NCI-H446 (cell line): ENCODE measurements at places on chromosomes 2 and 18.
A peak's percentile ranks its signal among the peaks of the same experiment; 100 is the strongest.

GRCh38 chr2:168608796-168609195 lies 152.7 kb downstream of the CERS6 start:
- DNase-seq: no peak

GRCh38 chr18:62521082-62521481 lies 1.7 kb upstream of the ZCCHC2 start:
- no peak for DNase-seq

DNA sequence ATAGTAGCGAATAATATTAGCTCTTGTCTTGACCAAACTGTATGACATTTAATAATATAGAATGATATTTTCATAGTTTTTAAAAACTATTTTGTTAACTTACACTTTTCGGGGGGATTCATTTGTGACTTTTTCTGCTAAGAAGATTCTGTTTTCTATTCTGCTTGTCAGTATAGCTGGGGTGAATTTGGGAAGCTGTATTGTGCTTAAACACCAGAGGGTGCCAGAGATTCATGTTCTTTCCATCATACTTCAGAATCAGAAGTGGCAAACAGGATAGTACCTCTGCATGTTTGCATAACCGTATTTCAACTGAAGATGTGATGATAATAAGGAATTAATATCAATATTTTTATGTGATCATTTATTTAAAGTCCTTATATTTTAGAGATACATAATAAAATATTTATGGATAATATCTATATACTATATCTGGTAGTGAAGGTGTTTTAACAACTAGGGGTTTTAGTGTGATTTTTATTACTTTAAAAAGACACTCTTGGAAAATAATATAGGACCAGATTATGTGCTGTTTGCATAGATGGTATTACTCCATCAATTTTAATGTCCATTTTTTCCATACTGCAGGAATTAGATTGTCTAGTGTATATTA lies 81.0 kb downstream of the TAF4B start:
- peak; percentile 55 for DNase-seq

- no peak for DNase-seq
Measured at GRCh38 chr2:203237346-203238238, 1.2 kb upstream of the CYP20A1 start.

GRCh38 chr18:35968278-35968880 lies 4.1 kb upstream of the RMP24 start:
- no peak for DNase-seq

DNA sequence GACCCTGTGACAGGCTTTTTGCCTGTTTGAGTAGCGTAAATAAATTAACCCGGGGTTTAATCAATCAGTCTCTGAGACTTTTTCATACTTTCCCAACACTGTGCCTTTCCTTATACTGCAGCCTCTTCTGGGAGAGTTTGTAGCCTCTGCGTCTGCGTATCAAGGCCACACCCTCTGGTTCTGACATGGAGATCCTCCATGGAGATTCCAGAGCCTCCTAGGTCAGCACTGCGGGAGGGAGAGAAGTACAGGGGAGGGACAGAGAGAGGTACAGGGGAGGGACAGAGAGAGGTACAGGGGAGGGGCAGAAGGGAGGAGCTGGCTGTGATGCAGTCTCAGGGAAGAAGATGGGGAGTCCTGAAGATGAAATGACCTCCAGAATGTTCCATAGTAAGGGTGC lies 166.0 kb downstream of the ARL4C start:
- DNase-seq: no peak

DNA sequence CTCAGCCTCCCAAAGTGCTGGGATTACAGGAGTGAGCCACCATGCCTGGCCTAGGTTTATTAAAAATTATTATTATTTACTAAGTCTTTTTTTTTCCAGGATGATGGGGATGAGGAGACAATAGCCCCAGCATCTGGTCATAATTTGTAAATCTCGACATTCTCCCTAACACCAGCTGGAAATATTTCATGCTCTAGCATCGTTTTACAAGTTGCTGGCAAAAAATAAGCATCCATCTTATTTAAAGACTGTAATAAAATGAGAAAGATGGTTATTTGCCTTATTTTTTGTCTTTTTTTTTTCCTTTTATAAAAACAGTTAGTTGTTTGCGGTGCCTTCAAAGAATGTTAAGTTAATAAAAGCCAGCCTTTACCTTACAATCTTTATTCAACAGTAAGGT lies 56.7 kb downstream of the SF3B1 start:
- no peak for DNase-seq

DNA sequence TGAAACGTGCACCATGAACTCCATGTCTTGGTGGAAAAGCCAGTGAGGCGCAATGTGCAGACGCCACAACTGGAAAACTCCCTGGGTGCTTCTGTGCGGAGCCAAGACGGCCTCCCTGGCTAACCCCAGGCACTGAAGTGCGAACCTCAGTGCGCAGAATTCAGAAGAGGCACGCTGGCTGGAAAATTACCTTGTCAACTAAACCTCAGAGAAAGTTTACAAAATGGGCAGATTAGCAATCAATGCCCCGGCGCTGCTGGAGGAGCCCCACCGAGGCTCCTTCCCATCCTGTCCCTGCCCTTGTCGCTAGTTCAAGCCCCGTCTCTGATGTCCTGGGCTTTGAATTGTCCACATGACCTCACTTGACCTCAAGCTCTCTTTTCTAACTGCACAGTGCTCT lies 22.2 kb downstream of the SNORC start:
- DNase-seq: no peak

DNA sequence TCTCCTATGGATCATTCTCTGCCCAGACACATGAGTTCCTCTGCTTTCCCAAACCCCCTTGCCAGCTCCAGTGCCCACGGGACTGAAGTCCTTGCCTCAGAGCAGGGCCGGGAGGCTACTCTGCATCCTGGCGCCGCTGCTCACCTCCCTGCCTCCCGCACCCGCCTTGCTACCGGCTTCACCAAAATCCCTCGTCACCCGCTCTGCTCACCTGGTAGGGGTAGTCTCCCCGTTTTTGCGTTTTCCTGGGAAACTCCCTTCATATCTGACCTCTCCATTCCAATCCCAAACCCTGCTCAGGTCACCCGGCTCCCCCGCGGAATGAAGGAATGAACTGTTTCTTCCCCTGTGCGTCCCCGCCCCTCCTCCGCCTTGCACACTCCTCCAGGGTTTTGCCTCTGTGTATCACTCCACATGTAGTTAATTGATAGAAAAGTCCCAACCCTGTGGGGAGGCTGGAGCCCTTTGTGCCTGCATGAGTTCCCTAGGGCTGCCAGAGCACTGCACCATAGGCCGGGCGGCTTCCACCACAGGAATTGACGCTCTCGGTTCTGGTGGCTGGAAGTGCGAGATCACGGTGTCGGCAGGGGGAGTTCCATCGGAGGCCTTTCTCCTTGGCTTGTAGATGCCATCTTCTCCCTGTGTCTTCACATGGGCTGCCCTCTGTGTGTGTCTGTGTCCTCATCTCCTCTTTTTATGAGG lies 2.0 kb upstream of the DGKD start:
- DNase-seq: no peak

GRCh38 chr18:54769526-54770464 lies 58.5 kb upstream of the RAB27B start:
- DNase-seq: no peak

DNA sequence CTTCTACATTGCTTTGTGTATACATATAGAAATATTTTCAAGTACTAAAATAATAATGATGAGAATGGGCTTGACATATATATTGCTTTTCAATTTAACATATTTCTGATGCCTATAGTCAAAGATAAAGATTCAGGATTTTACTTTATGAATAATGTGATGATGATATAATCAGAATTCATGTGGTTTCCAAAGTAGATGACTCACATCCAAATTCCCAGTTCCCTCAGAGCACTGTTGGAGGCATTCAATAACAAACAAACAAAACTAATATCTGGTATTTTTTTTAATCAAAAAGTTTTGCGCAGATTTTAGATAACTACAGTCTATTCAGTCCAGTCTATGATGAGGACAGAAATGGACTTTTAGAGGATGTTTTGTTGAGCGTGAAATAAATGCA lies 2094.5 kb upstream of the CELF4 start:
- DNase-seq: no peak

GRCh38 chr2:209577376-209578357 lies 153.8 kb downstream of the MAP2 start:
- peak; percentile 32 for DNase-seq

- no peak for DNase-seq
Measured at GRCh38 chr18:50614838-50615237, 55.0 kb downstream of the MAPK4 start.

DNA sequence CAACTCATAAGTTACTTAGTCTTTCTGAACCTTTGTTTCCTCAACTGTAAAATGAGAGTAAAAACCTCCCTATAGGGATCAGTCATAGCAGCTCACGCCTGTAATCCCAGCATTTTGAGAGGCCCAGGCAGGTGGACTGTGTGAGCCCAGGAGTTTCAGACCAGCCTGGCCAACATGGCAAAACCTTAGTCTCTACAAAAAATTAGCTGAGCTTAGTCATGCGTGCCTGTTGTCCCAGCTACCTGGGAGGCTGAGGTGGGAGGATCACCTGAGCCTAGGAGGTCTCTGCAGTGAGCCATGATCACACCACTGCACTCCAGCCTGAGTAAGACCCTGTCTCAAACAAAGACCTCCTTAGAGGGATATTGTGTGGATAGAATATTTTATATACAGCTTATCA lies 2.3 kb downstream of the GPR155 start:
- no peak for DNase-seq

GRCh38 chr2:152405206-152406118 lies 70.5 kb downstream of the FMNL2 start:
- DNase-seq: no peak

DNA sequence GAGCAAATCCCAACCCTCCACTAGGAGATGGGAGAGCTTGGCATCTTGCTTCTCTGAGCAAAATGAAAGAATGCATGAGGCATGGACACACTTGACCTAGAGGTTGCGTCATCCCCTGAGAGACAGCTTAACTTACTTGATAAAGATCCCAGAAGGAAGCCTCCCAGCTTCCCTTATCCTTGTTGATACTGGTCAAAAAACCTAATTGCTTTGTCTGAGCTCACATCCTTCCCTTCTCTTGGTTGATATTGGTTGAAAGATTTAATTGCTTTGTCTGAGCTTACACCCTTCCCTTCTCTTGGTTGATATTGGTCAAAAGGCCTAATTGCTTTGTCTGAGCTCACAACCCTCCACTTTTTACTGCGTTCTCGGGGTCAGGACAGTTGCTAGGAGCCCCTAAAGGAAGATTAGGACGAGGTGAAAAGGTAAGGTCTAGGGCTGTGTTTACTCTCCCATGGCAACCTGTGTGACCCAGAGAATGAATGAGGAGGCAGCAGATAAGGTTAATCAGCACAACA lies 12.2 kb upstream of the BOD1L2 start:
- no peak for DNase-seq

DNA sequence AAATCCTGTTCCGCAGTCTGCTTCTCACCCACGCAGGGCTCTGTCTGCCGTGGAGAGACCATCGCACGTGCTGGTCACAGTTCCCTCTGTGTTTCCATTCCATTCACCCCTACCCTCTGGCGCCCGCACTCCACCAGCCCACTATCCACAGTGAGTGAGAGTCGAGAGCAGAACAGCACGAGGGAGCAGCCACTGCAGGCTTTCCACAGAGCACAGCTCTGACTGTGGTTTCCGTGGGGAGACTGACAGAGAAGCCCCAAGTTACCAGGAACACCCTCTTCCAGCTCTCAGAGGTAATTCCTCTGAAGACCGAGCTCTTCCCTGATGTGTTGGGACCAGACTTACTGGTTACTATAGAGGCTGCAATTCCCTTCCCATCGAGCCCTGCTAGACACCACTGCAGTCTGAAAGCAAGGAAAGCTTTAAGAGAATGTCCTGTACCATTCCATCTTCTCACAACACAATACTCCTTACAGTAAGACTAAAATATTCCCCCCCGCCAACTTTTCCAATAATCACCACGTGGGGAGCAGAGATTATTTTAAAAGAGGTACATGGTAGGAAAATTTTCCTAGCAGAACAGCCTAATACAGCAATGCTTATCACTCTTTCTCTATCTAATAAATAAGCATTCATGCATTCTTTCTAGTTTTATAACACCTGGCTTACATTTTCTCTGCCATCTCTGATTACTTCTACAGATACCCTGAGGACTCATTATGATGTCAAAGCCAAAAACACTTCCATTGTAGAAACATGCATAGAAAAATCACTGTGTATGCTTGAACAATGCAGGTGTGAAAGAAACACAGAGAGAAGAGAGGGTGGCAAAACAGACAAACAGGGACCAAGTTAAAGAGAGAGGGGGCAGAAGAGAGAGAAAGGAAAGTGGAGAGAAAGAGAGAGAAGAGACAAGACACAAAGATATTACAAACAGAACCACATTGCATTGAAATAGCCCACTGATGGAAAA lies 4.7 kb downstream of the MYT1L start:
- DNase-seq: peak; percentile 51

- DNase-seq: no peak
Measured at GRCh38 chr2:223576873-223577272, 25.3 kb downstream of the SCG2 start.

DNA sequence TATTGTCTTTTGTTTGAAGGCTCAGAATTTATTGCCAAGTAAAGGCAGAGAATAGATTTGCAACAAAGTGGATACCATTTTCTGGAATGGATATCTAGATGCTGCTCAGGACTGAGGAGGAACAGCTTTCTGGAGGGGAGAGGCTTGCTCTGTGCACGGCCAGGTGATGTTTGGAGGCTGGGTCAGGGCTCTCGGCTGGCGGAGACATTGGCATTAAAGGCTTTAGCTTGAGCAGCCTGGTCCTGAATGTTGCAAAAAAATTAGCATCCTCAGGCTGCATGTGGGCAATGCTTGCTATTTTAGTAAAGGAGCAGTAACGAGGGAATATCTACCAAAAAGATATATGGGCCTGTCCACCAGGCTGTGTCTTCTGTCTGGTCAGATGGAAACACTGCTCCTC lies 20.4 kb downstream of the RNF144A start:
- no peak for DNase-seq

DNA sequence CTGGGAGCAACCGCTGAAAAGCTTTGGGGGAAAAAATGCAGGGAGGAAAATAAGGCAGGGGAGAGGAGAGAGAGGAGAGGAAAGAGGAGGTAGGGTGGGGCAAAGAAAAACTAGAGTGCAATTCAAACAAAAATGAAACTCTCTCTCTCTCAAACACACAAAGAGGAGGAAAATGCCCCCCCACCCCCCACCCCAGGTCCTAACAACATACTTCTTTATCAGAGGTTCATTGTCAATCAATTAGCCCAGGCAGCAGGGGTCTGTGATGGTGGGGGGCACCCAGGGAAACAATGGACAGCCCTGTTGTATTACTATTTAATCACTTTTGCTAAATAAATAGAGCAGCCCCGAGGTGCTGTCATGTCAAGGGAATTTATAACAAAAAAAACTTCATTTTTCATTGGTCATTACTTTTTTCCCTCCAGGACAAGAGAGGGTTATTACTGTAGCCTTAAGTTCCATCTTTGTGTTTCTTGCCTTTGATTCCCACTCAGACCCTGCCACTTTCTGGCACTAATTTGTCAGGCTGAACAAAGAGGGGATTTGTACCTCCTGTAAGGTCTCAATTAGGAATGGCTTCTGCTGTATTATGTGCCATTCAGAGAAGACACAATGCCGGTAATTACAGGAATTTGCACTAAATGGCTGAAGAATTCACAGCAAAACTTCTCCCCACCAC lies 55.0 kb downstream of the PLEKHM3 start:
- DNase-seq: no peak

GRCh38 chr18:48132797-48133655 lies 202.6 kb upstream of the SMAD2 start:
- DNase-seq: no peak
